ENCODE measurements at places on chromosomes 4 and X. TPM values are rescaled to one million over a fixed set of nuclear protein-coding genes. Genes with fewer than 3 reads are reported as not detected.

Gene ATOH1
- total RNA-seq, result not detected

Gene H2BW2
- not detected for total RNA-seq

Gene SPCS3
- total RNA-seq, result 96.0 TPM

Gene UGDH
- total RNA-seq, result 86.9 TPM

Gene SLC2A9
- total RNA-seq, result 6.4 TPM

Gene ETDA
- total RNA-seq, result not detected

Gene OCRL
- 30.7 TPM for total RNA-seq

Gene GAGE13
- not detected for total RNA-seq

Gene SPINK2
- not detected for total RNA-seq

Gene OPN1MW
- 19.4 TPM for total RNA-seq

Gene CENPVL2
- 0.71 TPM for total RNA-seq

Gene HSFX1
- total RNA-seq, result 3.4 TPM

Gene NDST4
- total RNA-seq, result 2.6 TPM
